ENCODE measurements at places on chromosomes 12 and 14. TPM values are rescaled to one million over a fixed set of nuclear protein-coding genes. Genes with fewer than 3 reads are reported as not detected.

GRCh38 chr12:124601706-124602105, 34.3 kb upstream of the NCOR2 start:
- no peak for DNase-seq

- DNase-seq = no peak
Measured at GRCh38 chr14:73789989-73790581, 61.5 kb upstream of the PTGR2 start.

DNA sequence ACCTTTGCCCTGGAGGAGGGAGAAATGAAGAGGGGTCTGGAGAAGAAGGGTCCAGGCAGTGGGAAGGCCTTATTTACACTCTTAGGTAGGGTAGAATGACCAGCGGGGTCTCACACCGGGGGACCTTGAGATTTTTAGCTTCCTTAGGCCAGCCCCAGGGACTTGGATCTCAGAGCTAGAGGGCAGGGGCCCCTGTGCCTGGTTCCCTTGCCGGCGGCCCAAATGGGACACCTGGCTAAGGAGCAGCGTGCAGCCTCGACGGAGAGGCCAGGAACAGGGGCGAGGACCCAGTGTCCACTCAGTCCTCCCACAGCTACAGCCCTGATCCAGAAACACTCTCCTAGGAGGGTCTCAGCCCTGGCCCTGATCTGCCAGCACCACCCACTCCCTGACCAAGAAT, 41.8 kb downstream of the DIO3 start:
- DNase-seq = no peak

- no peak for DNase-seq
Measured at GRCh38 chr14:42140831-42141279, 534.2 kb downstream of the LRFN5 start.

DNA sequence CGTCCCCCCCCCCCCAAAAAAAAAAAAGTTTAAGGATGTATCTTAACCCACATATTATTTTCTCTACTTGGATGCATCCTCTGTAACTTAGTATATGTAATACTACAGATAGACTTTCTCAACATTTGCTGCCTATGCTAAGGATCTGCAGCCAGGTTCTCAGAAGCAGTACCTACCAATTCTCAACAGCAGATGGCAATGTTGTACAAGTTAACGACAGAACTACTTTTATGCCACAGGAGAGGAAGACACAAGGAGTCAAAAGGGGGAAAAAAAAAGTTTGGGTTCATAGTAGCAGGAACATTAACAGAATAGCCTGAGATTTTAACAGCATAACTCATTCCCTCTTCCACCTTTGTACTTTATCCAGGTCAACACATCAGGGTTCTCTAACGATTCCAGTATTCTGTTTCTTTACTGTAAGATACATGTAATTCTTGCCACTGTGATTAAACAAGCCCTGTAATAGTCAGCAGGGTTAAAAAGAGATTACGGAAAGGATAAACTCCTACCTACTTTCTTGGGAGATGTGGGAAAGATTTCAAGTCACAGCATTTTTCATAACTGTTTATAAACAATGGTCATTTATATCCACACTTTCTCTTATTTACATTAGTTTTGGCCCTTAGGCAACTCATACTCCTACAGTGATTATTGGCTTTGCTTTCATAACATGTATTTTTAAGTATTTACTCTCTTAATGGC, 5.7 kb upstream of the NEK9 start:
- DNase-seq = peak; percentile 88

- no peak for DNase-seq
Measured at GRCh38 chr12:12693111-12693671, 2.8 kb downstream of the GPR19 start.

- no peak for DNase-seq
Measured at GRCh38 chr12:108784270-108784669, 53.0 kb upstream of the CORO1C start.

- no peak for DNase-seq
Measured at GRCh38 chr14:96922986-96923385, 125.8 kb downstream of the VRK1 start.

- DNase-seq = no peak
Measured at GRCh38 chr14:102141797-102142196, 2.1 kb downstream of the WDR20 start.

GRCh38 chr12:29152981-29153630, 4.0 kb downstream of the FAR2 start:
- no peak for DNase-seq

DNA sequence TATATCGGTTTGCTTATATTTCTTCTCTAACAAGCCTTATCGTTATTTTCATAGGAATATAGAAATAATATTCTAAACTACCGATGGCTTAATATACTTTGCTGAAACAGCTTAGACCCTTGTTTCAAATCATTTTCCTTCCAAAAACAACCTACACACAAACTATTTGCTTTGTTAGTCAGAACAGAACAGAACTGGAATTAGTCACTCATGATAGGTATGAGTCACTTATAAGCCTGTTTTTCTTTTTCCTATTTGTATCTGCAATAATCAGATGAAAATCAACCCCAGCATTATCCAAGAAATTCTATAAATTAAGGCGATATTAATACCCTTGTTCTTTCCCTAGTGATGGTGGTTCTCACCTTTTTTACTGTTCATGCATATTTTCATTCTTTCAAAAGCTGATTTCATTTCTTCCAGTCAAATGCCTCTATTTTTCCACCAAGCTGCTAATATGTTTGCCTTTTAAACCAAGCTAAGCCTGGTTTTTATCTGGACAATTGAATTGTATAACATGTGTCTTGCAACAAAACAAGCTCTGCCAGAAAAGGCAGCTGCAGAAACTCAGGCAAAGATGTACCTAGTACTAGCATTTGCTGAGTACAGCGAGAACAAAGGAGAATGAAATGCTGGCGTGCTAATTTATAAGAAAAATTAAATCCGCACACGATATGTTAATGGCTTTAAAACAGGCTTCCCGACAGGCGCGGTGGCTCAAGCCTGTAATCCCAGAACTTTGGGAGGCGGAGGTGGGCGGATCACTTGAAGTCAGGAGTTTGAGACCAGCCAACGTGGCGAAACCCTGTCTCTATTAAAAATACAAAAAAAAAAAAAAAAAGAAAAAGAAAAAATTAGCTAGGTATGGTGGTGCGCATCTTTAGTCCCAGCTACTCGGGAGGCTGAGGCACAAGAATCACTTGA, 1418.2 kb downstream of the AACS start:
- DNase-seq = peak; percentile 42

GRCh38 chr14:95307402-95308041, 12.2 kb downstream of the CLMN start:
- DNase-seq = no peak

- no peak for DNase-seq
Measured at GRCh38 chr12:72658615-72659014, 386.4 kb downstream of the TRHDE start.

DNA sequence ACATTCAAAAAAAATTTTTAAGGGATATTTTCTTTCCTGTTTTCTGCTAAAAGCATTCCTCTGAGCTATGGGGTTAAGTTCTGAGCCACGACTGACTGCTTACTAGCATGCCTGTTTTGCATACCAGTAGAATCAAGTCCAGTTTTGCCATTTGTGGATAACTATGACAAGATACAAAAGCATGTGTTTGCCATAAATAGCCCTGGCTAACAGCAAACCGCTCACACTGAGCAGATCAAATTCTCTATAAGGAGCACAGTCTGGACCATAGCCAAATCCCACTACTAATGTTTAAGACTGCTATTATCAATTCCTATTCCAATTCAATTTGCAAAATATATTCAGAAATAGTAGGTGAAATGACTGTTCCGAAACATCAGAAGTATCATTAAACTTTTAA, 3.2 kb downstream of the CFL2 start:
- peak; percentile 63 for DNase-seq

Gene CHGA
- total RNA-seq = 12.7 TPM

Gene TDRD9
- total RNA-seq = not detected

Gene BDKRB1
- not detected for total RNA-seq

Gene LHX5
- not detected for total RNA-seq
